ENCODE measurements at places on chromosomes 7 and 10. TPM values are rescaled to one million over a fixed set of nuclear protein-coding genes. Genes with fewer than 3 reads are reported as not detected.

Gene PNLIPRP2
- total RNA-seq, result 0.53 TPM

Gene CRPPA
- total RNA-seq, result not detected

Gene PPP1R3A
- total RNA-seq, result not detected

Gene SLC13A4
- total RNA-seq, result not detected

Gene LLCFC1
- total RNA-seq, result not detected

Gene TBATA
- not detected for total RNA-seq

Gene PLCE1
- 0.08 TPM for total RNA-seq

Gene LIPK
- total RNA-seq, result not detected

Gene LRRC18
- not detected for total RNA-seq

Gene EPHA1
- 0.21 TPM for total RNA-seq

Gene ADAM12
- total RNA-seq, result not detected

Gene CPXM2
- total RNA-seq, result 0.67 TPM

Gene ADCYAP1R1
- total RNA-seq, result not detected

Gene TUBAL3
- not detected for total RNA-seq

Gene NUTM2B
- total RNA-seq, result not detected

Gene CC2D2B
- total RNA-seq, result 0.72 TPM

Gene LDB1
- 45.6 TPM for total RNA-seq

Gene FAM200A
- total RNA-seq, result 4.1 TPM

Gene NPFFR1
- total RNA-seq, result not detected

Gene PAPOLB
- total RNA-seq, result not detected

Gene STAG3
- total RNA-seq, result 81.7 TPM

Gene LIMK1
- total RNA-seq, result 55.8 TPM

Gene KLLN
- total RNA-seq, result 2.0 TPM

Gene CCL24
- not detected for total RNA-seq

Gene STEAP1B
- not detected for total RNA-seq

Gene PON1
- total RNA-seq, result 0.26 TPM

Gene FOXI2
- not detected for total RNA-seq

Gene LOXL4
- not detected for total RNA-seq

Gene OR13A1
- total RNA-seq, result 0.23 TPM

Gene GIMAP8
- total RNA-seq, result 6.2 TPM

Gene RBM33
- total RNA-seq, result 62.0 TPM

Gene CPA2
- total RNA-seq, result 1.9 TPM

Gene DKK1
- 0.77 TPM for total RNA-seq

Gene SPDYE8
- not detected for total RNA-seq

Gene DLX5
- not detected for total RNA-seq

Gene IQUB
- not detected for total RNA-seq

Gene RBP3
- total RNA-seq, result not detected

Gene AP5Z1
- 43.4 TPM for total RNA-seq

Measured in GM12878 (cell line).